HFFc6 (cell line): ENCODE measurements at places on chromosomes 3 and 15. TPM values are rescaled to one million over a fixed set of nuclear protein-coding genes. Genes with fewer than 3 reads are reported as not detected.

- no peaks in the 10 kb centered on the region for H3K4me1 ChIP-seq
- no peaks in the 10 kb centered on the region for H3K36me3 ChIP-seq
- no peak overlapping the region for H3K4me3 ChIP-seq
- DNase-seq: no peak
- peaks cover 44% of the 10 kb centered on the region for H3K27me3 ChIP-seq
These were observed 126.0 kb upstream of the PRR20G start for GRCh38 chr3:127413871-127414270.

GRCh38 chr15:76221085-76221767 is 90.0 kb downstream of the ETFA start:
- no peaks in the 10 kb centered on the region; the same call in 1 of the 2 replicates for H3K27me3 ChIP-seq
- no peak for DNase-seq
- H3K27ac ChIP-seq: no peak overlapping the region
- H3K4me1 ChIP-seq: peaks cover 16% of the 10 kb centered on the region
- H3K36me3 ChIP-seq: peaks cover 22% of the 10 kb centered on the region
- H3K4me3 ChIP-seq: no peak overlapping the region

ATRIP gene
- 6.7 and 8.1 TPM in 2 replicates for total RNA-seq

- H3K27me3 ChIP-seq: peaks cover 7% of the 10 kb centered on the region; the same call in 1 of the 2 replicates
- no peak overlapping the region for H3K4me3 ChIP-seq
- no peaks in the 10 kb centered on the region for H3K36me3 ChIP-seq
- peaks cover 23% of the 10 kb centered on the region for H3K4me1 ChIP-seq
These were observed 72.4 kb upstream of the BBX start for GRCh38 chr3:107450254-107450893.
